Left cardiac atrium (tissue), 4 donors: ENCODE measurements at places on chromosomes 3 and 15. TPM values are rescaled to one million over a fixed set of nuclear protein-coding genes. Genes with fewer than 3 reads are reported as not detected.

Gene CYP8B1
- total RNA-seq = not detected

DNA sequence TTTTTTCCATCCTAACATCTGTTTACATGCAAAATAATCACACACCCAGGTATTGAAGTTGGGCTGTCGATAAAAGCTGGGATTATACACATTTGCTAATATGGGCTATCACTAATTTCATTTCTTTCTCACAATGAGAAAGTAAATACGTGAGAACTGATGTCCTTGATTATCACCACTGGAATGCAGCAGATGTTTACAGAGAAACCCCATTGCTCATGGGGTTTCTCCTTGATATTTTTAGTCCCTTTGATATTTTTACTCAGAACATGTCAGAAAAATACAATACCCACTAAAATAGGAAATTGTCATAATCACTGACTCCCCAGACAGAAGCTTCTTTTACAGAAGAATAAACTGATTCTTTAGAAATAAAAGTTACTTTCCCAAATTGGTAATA lies 535.1 kb upstream of the CCDC54 start:
- no peak for DNase-seq

Gene IMPG2
- 0.31 TPM for total RNA-seq

Gene TM4SF4
- total RNA-seq = 0.59 TPM

Gene ZBBX
- not detected for total RNA-seq

Gene LRRC34
- total RNA-seq = 2.1 TPM

DNA sequence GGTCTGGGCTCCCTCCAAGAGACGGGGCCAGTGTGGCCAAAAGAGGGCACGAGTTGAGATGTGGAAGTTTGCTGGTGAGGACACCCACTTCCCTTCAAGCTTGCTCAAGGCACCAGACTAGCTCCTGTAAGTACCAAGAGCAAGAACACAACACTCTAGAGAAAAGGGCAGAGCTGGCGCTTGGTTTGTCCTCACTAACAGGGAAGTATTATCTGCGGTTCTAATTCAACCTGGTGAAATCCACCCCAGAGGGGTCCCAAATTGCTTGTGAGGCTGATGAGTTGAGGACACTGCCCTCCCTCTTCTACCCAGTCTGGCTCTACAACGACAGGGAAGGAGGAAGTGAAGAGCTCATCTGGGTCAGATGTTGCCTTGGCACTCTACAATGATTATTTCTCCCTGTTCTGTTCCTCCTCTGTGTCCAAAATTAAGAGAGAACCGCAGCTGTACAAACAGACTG lies 16.9 kb upstream of the FSIP1 start:
- no peak for DNase-seq

Gene GP5
- total RNA-seq = 0.06 TPM

Gene XCR1
- total RNA-seq = 0.09 TPM

DNA sequence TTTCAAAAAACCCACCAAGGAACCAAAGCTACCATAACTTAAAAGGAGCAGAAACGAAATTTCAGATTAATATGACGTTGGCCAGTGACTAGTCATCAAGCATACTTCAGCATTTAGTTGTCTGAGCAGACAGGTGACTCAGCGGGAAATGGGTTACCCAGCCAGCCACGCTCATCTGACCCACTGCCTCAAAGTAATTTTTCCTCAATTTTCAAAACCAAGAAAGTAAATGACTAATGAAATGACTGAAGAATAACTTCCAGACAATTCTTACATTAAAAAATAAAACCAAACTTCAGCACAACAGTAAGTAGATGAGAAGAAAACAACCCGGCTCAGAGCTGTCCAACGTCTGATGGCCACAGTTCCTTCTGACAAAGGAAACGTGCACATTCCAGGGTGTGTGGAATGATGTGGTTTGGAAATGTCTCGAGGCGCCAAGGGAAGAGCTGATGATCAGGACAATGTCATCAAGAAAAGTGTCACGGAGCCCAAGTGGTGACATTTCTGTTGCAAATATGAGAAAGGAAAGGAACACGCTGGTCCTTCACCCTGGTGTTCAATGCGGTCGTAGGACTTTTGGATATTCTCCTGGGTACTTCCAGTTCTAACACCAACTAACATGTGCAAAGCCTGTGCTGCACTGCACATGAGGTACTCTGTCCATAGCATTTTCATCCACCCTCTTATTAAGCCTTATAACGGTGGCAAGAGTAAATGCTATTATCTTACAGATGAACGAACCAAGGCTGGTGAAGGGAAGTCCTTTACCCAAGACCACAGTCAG lies 79.1 kb downstream of the FOXP1 start:
- DNase-seq = no peak

GRCh38 chr3:52563984-52564383 lies 27.6 kb downstream of the UQCC5 start:
- no peak for DNase-seq

Gene RARRES1
- total RNA-seq = 44.8 TPM

Gene TRANK1
- 7.6 TPM for total RNA-seq

DNA sequence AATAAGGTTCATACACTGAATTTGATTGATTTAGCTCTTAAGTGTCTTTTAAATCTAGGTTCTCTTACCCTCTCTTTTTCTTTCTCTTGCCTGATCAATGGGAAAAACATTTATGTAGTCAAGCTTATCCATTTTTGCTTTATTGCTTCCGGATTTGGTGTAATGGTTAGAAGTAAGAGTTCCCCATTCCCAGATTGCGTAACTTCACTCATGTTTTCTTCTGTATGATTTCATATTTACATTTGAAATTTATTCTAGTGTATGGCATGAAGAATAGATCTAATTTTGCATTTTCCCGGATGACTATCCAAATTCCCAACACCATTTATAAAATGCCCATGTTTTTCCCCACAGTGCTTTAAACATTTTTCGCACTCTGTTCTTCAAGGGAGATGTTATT lies 27.9 kb upstream of the SV2B start:
- DNase-seq = no peak

- no peak for DNase-seq
Measured at GRCh38 chr15:62904041-62904910, 138.3 kb upstream of the TPM1 start.

Gene ITIH4
- total RNA-seq = 7.0 TPM

Gene TLNRD1
- 9.2 TPM for total RNA-seq

Gene ARPP21
- not detected for total RNA-seq

- peak; percentile 54 for DNase-seq
Measured at GRCh38 chr3:62876064-62876463, 848 bp upstream of the CADPS start.

GRCh38 chr3:137108699-137109440 lies 151.1 kb downstream of the IL20RB start:
- no peak for DNase-seq
